ENCODE measurements at places on chromosomes 5 and 9. TPM values are rescaled to one million over a fixed set of nuclear protein-coding genes. Genes with fewer than 3 reads are reported as not detected.
A peak's percentile ranks its signal among the peaks of the same experiment; 100 is the strongest.

GRCh38 chr5:125865166-125865815, 557.9 kb upstream of the GRAMD2B start:
- DNase-seq: no peak
- no peaks in the 10 kb centered on the region for H3K36me3 ChIP-seq
- H3K27ac ChIP-seq: no peak overlapping the region
- no peak overlapping the region for H3K4me3 ChIP-seq
- no peaks in the 10 kb centered on the region for H3K27me3 ChIP-seq

DNA sequence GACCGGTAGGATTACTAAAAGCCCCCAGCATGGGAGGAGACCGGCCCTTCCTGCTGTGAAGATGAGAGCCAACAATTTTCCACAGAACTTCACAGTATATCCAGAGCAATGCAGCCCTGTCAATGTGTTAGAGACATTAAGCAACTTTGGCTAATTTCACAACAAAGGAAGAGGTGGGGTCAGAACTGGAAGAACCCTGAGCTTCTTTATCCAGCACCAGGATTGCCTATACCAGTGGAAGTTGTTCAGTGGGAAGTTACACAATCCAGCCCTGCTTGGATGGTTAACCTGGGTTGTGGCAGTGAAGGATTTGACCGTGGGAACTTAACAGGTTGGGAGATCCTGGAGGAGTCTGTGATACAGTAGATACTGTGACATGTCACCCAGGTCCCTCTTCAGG, 197.0 kb downstream of the FBN2 start:
- H3K4me3 ChIP-seq: no peak overlapping the region
- no peak overlapping the region for H3K27ac ChIP-seq
- no peaks in the 10 kb centered on the region for H3K4me1 ChIP-seq
- H3K36me3 ChIP-seq: peaks cover 49% of the 10 kb centered on the region
- DNase-seq: peak; percentile 22

- H3K36me3 ChIP-seq: no peaks in the 10 kb centered on the region
- peak; percentile 57 for DNase-seq
- H3K27ac ChIP-seq: no peak overlapping the region
- no peaks in the 10 kb centered on the region for H3K4me1 ChIP-seq
- no peaks in the 10 kb centered on the region for H3K27me3 ChIP-seq
These were observed 1728.3 kb upstream of the CDH9 start for GRCh38 chr5:28766565-28767158.

GRCh38 chr5:68261569-68262065, 46.1 kb downstream of the PIK3R1 start:
- no peaks in the 10 kb centered on the region for H3K27me3 ChIP-seq
- peaks cover 2% of the 10 kb centered on the region for H3K36me3 ChIP-seq
- H3K4me1 ChIP-seq: peaks cover 24% of the 10 kb centered on the region
- peak overlapping the region; percentile 25 for H3K27ac ChIP-seq

DNA sequence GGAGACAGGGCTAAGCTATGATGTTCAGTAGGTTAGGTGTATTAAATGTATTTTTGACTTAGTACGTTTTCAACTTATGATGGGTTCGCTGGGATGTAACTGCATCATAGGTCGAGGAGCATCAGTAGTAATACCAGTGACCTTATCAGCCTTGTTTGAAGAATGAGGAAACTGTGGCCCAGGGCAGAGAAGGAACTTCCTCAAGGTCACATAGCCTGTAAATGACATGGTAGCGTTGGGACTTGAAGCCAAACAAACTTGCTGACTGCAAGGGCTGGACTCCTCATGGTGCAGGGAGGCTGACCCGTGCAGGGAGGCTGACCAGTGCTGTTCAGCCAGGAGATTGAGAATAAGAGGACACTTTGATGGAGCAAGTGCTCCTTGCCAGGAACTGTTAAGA, 21.3 kb upstream of the PTPN3 start:
- no peaks in the 10 kb centered on the region for H3K4me1 ChIP-seq
- no peak for DNase-seq
- peaks cover 2% of the 10 kb centered on the region for H3K27me3 ChIP-seq
- no peak overlapping the region for H3K4me3 ChIP-seq

- no peak overlapping the region for H3K4me3 ChIP-seq
- H3K36me3 ChIP-seq: no peaks in the 10 kb centered on the region
- DNase-seq: no peak
These were observed 100.8 kb downstream of the CTNND2 start for GRCh38 chr5:11803436-11803835.

DNA sequence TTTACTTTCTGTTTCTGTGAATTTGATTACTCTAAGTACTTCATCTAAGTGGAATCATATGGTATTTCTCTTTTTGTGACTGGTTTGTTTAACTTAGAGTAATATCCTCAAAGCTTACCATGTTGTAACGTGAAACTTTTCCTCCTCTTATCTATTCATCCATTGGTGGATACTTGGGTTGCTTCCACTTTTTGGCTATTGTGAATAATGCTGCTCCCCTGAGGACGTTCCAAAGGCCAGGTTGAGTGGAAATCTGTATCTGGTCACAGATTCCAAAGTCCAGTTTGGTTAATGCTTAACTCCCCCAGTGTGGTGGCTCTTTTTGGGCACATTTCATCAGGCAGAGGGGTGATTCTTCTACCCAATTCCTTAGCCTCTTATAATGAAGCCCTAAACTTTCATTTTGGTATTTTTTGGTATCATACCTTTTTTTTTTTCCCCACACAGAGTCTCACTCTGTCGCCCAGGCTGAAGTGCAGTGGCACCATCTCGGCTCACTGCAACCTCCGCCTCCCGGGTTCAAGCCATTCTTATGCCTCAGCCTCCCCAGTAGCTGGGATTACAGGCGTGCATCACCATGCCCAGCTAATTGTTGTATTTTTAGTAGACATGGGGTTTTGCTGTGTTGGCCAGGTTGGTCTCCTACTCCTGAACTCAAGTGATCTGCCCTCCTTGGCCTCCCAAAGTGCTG, 65.4 kb downstream of the CMYA5 start:
- no peaks in the 10 kb centered on the region for H3K27me3 ChIP-seq
- H3K27ac ChIP-seq: no peak overlapping the region
- H3K4me3 ChIP-seq: no peak overlapping the region
- H3K36me3 ChIP-seq: peaks cover 2% of the 10 kb centered on the region
- no peak for DNase-seq

- no peak for DNase-seq
- no peaks in the 10 kb centered on the region for H3K36me3 ChIP-seq
- H3K4me1 ChIP-seq: no peaks in the 10 kb centered on the region
- no peaks in the 10 kb centered on the region for H3K27me3 ChIP-seq
- H3K27ac ChIP-seq: no peak overlapping the region
- H3K4me3 ChIP-seq: no peak overlapping the region
These were observed 339.8 kb downstream of the AGTPBP1 start for GRCh38 chr9:85401998-85402397.

DNA sequence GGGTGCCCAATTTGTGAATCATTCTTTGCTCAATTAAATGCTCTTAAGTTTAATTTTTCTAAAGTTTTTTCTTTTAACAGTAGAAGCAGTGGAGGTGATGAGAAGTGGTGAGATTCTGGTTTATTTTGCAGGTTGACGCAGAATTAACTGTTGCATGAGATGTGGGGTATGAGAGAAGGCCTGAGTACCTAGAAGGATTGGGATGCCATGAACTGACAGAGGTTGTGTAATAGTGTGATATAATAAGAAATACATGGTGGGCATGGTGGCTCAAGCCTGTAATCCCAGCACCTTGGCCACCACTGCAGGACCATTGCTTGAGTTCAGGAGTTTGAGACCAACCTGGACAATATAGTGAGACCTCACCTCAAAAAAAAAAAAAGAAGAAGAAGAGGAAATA, 8.4 kb upstream of the SH3TC2 start:
- H3K27ac ChIP-seq: no peak overlapping the region
- no peaks in the 10 kb centered on the region for H3K36me3 ChIP-seq
- H3K4me3 ChIP-seq: no peak overlapping the region
- DNase-seq: no peak
- H3K4me1 ChIP-seq: no peaks in the 10 kb centered on the region

DNA sequence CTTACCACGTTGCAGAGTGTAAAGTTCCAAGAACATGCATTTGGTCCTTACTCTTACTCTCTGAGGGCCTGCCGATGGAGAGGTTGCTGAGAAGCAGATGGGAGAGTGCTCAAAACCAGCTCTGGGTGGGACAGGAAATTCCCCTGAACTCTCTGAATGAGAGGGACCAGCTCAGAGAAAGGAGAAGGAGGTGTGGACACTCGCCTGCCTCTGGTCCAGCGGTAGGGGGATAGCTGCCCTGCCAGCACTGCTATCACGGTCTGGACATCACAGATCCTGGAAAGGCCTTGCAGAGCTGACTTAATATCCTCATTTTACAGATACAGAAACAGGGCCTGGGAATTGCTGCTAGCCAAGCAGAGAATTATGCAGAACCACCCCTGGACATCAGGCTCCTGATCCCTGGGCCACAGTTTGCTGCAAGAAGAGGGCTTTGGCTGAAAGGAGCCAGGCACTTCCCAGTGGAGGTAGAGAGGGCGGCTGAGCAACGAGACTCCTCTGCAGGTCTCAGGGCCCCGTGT, 4.9 kb downstream of the TRAF1 start:
- peaks cover 30% of the 10 kb centered on the region for H3K4me1 ChIP-seq
- no peaks in the 10 kb centered on the region for H3K36me3 ChIP-seq
- H3K27ac ChIP-seq: no peak overlapping the region
- no peak overlapping the region for H3K4me3 ChIP-seq
- H3K27me3 ChIP-seq: no peaks in the 10 kb centered on the region

- no peaks in the 10 kb centered on the region for H3K27me3 ChIP-seq
- no peaks in the 10 kb centered on the region for H3K4me1 ChIP-seq
- peaks cover 42% of the 10 kb centered on the region for H3K36me3 ChIP-seq
These were observed 12.1 kb downstream of the DCAF12 start for GRCh38 chr9:34114436-34114835.

GRCh38 chr5:61638476-61638875, 306.4 kb downstream of the ZSWIM6 start:
- no peak overlapping the region for H3K27ac ChIP-seq
- H3K4me1 ChIP-seq: peaks cover 8% of the 10 kb centered on the region
- H3K4me3 ChIP-seq: no peak overlapping the region
- no peaks in the 10 kb centered on the region for H3K36me3 ChIP-seq
- peaks cover 2% of the 10 kb centered on the region for H3K27me3 ChIP-seq

DNA sequence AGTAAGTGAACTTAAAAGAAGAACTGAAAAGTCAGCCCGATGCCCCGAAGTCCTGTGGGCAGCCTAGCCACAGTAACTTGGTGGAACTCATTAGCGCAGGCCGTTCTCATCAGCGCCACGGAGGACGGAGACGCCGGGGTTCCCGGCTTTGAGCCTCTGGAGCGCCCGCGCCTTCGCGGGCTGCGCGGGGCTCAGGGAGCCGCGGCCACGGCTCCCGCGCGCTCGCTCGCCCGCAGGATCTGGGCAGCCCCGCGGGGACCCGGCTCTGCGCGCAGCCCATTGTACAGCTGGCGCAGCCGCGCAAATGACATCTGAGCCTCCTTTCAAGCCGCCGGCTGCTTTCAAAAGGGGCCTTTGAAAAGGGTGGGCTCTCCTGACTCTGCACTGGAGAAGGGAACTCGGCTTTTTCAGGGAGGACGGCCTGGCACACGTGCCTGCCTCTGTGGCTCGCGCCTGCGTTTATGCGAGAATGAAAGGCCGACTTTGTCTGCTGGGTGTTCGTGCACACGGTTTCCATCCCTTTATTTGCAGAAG, 40.7 kb downstream of the TLR4 start:
- peaks cover 18% of the 10 kb centered on the region for H3K27me3 ChIP-seq
- peak overlapping the region; percentile 25 for H3K4me3 ChIP-seq
- H3K27ac ChIP-seq: no peak overlapping the region
- H3K36me3 ChIP-seq: no peaks in the 10 kb centered on the region

GRCh38 chr5:172007175-172008110, 1.0 kb upstream of the FBXW11 start:
- no peaks in the 10 kb centered on the region for H3K27me3 ChIP-seq
- peak overlapping the region; percentile 97 for H3K4me3 ChIP-seq
- no peaks in the 10 kb centered on the region for H3K36me3 ChIP-seq

- peaks cover 4% of the 10 kb centered on the region for H3K27me3 ChIP-seq
- H3K27ac ChIP-seq: no peak overlapping the region
- H3K36me3 ChIP-seq: peaks cover 8% of the 10 kb centered on the region
- DNase-seq: peak; percentile 15
- H3K4me3 ChIP-seq: no peak overlapping the region
These were observed 16.4 kb upstream of the ZBTB34 start for GRCh38 chr9:126844085-126844484.

- H3K36me3 ChIP-seq: no peaks in the 10 kb centered on the region
- no peak for DNase-seq
- no peaks in the 10 kb centered on the region for H3K4me1 ChIP-seq
- H3K27ac ChIP-seq: no peak overlapping the region
These were observed 90.6 kb upstream of the MIER3 start for GRCh38 chr5:57042524-57042931.

GRCh38 chr9:14209399-14210345, 104.3 kb downstream of the NFIB start:
- no peak overlapping the region for H3K4me3 ChIP-seq
- no peaks in the 10 kb centered on the region for H3K27me3 ChIP-seq
- DNase-seq: peak; percentile 75
- H3K36me3 ChIP-seq: peaks cover 5% of the 10 kb centered on the region

GRCh38 chr5:31096238-31096865, 97.1 kb upstream of the CDH6 start:
- H3K27ac ChIP-seq: no peak overlapping the region
- H3K4me3 ChIP-seq: no peak overlapping the region
- H3K27me3 ChIP-seq: no peaks in the 10 kb centered on the region
- H3K4me1 ChIP-seq: no peaks in the 10 kb centered on the region
- H3K36me3 ChIP-seq: no peaks in the 10 kb centered on the region

DNA sequence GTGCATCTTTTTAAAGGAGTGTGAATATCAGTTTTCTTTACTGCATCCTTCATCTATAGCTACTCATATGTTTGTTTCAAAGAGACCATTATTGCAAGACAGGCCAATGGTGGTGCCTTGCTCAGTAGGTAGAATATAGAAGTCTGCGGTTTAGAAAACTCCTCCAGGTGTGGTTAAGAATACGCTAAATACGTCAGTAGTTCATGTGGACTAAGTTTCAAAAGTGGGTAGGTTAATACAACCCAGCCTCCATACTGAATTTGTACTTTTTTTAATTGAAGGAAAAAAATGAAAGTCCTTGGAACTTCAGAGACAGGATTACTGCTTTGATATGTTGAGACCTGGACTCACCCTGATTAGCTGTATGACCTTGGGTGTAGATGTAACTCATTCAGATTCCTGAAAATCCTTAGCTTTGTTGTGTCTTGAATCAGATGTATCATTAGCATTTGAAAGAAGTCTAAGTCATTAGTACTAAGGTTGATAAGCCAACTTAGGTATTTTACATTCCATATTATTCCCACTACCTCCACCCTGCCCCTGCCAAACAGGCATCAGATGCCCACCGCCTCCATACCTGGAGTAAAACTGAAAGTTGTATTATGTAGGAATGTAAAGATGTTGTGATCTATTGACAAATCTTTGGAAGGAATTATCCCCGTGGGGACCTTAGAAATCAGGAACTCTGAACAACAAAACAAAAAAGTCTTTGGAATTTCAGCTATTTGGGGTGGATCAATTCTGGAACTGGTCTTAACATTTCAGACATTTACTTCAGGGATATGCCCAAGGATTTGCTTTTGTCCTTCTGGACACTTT, 6.1 kb downstream of the BASP1 start:
- H3K27me3 ChIP-seq: peaks cover 8% of the 10 kb centered on the region
- H3K4me1 ChIP-seq: peaks cover 12% of the 10 kb centered on the region
- DNase-seq: no peak
- H3K4me3 ChIP-seq: no peak overlapping the region
- H3K36me3 ChIP-seq: no peaks in the 10 kb centered on the region
- H3K27ac ChIP-seq: no peak overlapping the region

- no peak overlapping the region for H3K4me3 ChIP-seq
- no peaks in the 10 kb centered on the region for H3K36me3 ChIP-seq
- H3K27ac ChIP-seq: no peak overlapping the region
- H3K4me1 ChIP-seq: peaks cover 14% of the 10 kb centered on the region
These were observed 130.5 kb upstream of the CPEB4 start for GRCh38 chr5:173757403-173758209.

CCDC192 gene
- 0.18 TPM for total RNA-seq

MAST4 gene
- total RNA-seq: 14.2 TPM

TMEM252 gene
- 0.09 TPM for total RNA-seq

MAMDC2 gene
- total RNA-seq: 9.0 TPM

IL4 gene
- not detected for total RNA-seq

ROR2 gene
- 5.2 TPM for total RNA-seq

SETX gene
- total RNA-seq: 37.5 TPM

CCNJL gene
- 3.8 TPM for total RNA-seq

Measured in muscle of leg (tissue), 16 donors.